ENCODE measurements at places on chromosomes 13 and 19.

DNA sequence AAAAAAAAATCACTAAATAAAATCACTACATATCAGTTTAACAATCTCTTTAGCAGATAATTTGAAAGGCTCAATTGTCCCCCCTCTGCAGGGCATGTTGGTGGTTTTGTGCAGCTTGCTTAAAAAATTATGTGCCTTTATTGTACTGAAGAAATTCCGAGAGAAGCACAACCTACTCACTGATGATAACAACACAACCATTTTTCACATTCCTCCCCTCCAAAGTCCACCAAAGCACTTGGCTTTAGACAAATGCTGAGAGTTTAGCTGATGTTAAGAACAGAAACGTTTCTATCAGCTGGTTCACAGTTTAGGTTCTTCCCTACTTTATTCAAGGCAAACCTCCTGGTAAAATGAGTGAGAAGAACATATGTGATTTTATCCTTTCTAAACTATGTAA, 923 bp downstream of the DOCK9 start:
- no peak for DNase-seq

DNA sequence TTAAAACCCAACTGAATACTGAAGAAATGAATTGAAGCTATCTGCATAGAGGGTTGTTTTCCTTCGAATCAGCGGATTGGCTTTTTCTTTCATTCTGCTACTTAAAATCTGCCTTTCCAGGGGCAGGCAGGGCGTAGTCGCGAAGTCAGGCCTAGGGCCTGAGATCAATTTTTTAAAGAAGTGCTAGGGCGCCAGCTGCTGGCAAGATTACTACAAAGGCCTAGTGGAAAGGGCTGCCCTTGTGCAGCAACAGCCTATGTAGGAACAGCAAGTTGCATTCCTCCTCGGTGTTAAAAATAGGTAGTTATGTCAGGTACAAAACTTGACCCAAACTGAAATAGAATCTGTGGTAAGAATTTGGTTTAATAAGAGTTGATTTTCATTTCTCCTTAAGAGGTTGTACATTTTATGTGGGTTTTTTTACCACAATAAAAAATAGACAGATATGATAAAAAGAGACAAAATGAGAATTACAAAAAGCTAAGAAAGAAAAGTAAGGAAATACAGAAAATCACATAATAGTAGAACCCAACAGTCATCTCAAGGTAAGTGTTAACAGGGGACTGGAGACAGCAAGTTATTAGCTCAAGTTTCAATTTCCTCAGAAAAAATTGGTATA, 9.5 kb upstream of the URAD start:
- DNase-seq = no peak

DNA sequence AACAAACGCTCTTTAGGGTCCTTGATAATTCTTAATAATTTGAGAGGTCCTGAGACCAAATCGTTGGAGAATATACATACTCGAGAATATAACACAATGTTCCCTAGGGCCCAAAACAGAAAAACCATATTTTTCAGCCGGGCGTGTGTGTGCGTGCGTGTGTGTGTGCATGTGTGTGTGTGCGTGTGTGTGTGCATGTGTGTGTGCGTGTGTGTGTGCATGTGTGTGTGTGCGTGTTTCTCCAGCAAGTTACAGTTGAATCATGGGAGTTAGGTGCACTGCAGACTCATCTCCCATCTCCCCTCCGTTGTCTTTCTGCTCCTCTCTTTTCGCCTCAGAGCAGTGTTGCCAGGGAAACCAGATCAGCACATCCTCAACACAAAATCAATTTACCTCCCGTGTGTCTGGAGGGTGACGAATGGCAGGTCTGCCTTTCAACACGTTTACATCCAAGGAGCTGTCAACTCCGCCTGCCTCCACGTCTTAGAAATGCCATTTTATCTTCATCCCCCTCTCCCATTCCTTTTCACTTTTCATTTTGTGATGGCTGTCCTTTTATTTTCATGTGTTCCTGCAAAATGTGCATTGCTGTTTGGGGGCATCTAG, 8.3 kb upstream of the PNMA8B start:
- no peak for DNase-seq

- no peak for DNase-seq
These were observed 6.3 kb upstream of the PNPLA6 start for GRCh38 chr19:7529246-7529600.

DNA sequence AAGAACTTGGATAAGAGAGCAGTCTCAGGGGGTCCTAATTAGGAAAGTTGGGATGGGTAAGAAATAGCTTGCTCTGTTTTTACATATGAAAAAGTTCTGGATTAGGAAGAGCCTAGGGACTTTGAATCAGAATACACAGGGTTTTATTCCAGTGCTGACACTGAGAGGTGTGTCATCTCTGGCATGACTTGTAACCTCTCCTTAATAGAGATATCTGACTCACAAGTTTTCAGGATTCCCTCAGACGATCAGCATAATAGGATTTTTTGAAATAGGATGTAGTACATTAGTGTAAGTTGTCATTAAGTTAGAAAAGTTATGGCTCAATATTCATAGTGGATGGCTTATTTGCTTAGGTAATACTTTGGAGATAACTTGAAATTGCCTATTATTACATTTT, 555.2 kb upstream of the MIR17HG start:
- DNase-seq = no peak

GRCh38 chr13:98978280-98978679, 416 bp upstream of the DOCK9 start:
- no peak for DNase-seq

DNA sequence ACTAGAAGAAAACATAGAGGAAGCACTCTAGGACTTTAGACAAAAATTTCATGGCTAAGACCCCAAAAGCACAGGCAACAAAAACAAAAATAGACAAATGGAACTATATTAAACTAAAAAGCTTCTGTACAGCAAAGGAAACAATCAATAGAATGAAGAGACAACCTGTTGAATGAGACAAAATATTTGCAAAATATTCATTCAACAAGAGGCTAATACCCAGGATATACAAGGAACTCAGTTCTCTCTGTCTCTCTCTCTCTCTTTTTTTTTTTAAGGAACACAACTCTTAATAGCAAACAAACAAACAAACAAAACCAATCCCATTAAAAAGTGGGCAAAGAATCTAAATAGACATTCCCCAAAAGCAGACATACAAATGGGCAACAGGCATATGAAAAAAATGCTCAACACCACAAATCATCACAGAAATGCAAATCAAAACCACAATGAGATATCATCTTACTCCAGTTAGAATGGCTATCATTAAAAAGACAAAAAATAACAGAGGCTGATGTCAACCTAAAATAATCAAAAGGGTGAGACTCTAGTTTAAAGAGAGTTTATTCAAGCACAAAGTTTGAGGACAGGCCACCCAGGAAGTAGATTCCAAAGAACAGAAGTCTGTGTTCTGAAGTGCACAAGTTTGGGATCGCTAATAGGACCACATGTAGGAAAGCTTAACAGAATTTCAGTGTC, 27.1 kb upstream of the SLC7A9 start:
- DNase-seq = no peak

DNA sequence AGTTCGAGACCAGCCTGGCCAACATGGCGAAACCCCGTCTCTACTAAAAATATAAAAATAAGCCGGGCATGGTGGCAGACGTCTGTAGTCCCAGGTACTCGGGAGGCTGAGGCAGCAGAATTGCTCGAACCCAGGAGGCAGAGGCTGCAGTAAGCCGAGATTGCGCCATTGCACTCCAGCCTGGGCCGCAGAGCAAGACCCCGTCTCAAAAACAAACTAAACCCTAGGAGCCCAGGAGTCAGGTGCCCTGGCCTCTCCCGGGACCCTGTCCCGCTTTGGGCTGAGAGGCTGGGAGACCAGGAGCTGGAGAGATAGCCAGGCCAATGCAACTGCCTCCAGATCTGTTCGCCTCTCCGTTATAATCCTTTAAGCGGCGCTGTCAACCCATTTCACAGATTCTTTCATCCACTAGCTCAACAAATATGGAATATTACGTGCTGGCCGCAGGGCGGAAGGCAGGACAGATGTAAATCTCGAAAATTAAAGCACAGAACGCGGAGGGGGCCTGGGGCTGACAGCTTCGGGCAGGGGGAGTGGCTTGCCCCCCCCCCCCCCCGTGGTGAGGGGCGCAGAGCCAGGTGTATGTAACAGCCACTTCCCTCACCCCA, 5.3 kb upstream of the MYBPC2 start:
- DNase-seq = no peak

DNA sequence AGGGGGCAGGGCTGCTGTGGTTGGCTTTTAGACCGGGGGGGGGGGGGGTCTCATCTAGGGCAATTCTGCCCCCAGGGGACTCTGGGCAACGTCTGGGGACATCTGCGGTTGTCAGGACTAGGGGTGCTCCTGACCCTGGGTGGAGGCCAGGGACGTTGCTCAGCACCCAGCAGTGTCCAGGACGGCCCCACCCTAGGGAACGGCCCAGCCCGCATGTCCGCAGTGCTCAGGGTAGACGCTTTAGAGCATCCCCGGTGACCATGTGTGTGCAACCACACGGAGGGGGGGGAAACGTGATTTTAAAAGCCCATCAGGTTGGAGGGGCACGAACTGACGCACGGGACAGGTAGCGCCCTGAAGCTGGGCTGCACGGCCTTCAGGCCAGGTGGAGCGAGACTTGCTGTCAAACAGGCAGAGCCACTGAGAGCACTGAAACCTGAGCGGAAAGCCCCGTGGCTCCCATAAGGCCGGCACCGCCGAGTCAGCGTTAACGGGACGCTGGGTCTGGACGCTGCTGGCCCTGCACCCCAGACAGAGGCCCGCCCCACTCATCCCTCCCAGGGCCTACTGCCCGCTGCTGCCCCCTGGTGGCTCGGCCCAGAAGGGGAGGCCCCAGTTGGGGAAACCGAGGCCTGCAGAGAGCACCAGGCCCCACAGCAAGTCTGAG, 8.3 kb downstream of the CACTIN start:
- DNase-seq = no peak

DNA sequence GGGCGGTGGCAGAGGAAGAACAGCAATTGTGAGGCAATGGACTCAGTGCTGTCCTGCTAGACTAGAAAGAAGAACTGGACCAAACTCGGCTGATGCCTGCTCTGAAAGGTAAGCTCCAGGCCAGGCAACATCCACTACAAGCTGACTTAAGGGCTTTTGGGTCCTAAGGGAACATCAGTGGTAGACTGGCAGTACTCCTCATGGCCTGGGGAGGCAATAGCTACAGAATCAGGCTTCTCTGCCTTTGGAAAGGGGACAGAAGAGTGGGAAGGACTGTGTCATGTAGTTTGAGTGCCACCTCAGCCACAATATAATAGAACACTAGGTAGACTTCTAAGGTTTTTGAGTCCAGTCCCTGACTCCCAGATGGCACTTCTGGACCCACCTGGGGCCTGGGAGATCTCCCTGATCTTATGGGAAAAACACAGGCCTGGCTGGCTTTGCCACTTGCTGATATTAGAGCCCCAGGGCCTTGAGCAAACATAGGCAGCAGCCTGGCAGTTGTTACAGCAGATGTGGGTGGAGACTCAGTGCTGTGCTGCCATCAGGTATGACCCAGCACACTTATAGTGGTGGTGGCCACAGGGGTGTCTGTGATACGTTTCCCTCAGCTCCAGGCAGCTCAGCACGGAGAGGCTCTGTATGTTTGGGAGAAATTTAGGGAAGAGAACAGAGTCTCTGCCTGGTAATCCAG, 9.2 kb upstream of the CLC start:
- no peak for DNase-seq

DNA sequence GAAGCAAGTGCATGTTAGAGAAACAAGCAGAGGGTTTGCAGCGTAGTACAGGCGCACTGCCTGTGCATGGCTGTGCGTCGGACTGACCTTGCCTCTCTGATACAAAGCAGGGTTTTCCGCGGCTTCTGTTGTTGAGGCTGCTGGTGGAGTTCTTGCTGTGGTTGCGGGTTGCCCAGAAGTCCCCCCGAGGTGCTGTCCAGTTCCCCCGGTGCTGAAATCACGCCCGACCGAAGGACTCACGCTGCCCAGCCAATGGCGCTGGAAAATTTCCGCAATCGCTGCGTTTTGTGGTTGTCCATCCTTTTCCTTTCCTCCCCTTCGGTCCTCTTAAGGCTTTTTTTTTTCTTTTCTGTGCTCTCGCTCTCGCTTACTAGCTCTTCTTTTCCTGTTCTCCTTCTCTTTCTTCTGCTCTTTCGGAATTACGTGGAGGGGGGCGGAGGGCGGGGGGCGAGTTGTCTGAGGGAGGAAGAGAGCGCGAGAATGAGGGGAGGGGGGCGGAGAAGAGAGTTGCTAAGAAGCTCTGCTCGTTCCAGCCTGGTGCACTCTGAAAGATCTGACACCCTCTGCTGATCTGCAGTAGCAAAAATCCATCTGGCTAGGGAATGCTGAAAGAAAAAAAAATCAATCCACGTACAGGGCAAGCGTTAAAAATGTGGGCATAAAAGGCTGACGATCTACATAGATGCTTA, at the start of gene SLITRK1:
SLITRK1 (minus strand) TSS at position 558 of the 689 bp plus-strand sequence. CDS start 967 bp downstream, outside the sequence.
- DNase-seq = no peak

DNA sequence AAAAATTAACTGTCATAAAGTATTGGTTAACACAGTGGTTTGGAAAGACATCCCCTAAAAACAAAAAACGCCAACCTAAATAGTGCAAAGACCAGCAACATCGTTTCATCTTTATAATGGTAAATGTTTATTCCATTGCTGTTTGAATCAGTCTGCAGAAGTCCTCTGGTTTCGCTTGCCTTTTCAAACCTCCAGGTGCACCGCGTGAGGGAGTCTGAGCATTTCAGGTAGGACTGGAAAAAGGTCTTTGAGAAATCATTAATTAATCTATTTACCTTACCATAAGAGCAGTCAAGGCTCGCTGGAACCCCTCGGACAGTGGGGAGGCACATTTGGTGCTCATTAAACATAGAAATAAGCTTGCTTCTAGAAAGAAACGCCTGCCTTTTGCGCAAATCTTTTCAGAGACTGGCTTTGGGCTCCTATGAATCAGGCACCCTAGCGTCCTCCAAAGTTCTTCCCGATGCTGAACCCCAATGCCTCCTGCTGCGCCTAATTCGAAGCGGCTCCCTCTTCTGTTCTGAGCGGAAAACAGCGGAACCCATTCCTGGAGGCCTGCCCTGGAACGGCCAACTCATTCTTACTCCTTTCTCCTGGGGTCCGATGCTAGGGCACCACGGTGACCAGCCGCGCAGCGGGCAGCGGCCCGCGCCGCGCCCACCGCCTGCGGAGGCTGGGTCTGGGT, 951 bp upstream of the MTUS2 start:
- DNase-seq = no peak

DNA sequence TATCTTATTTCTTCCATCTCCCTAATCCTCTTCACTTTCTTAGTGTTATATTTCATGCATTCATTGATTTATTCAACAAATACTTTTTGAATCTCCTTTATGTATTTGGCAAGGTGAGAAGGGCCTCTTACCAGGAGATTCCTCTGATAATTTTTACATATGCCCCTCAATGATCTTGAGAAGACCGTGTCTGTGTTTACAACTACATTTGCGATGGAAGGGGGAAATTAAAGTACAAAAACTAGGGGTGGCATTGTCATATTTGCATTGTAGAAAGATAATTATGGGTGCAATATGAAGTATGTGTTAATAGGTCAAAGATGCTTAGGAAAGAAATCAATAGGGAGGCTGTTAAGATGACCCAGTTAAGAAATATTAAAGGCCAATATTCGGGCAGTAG, 1108.4 kb upstream of the MIR17HG start:
- no peak for DNase-seq

- DNase-seq = no peak
These were observed 269.5 kb upstream of the HTR2A start for GRCh38 chr13:47166336-47166735.

GRCh38 chr19:36097036-36097435, 13.9 kb upstream of the OVOL3 start:
- DNase-seq = no peak

Data from suprapubic skin (tissue), 4 donors.